ENCODE measurements at places on chromosomes 4 and X.

DNA sequence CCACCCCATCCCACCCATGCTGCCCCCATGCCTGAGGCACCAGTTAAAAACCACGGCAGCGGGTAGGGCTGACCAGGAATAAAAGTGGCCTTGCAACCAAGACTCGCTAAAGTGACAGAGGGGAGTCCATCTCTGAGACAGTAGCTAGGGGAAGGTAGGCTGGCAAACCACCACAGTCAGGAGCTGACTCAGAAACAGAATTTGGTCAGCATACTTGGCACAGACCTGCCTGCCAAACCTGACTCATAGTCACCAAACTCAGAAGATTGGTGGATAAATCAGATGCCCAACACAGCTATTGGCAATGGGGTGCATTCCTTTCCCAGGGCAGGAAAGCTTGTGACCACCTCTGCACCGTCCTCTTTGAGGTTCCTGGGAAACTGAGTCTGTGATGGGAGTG lies 193.8 kb downstream of the BCOR start:
- DNase-seq, result no peak

GRCh38 chr4:141389649-141390048 lies 169.0 kb downstream of the ZNF330 start:
- DNase-seq, result no peak

DNA sequence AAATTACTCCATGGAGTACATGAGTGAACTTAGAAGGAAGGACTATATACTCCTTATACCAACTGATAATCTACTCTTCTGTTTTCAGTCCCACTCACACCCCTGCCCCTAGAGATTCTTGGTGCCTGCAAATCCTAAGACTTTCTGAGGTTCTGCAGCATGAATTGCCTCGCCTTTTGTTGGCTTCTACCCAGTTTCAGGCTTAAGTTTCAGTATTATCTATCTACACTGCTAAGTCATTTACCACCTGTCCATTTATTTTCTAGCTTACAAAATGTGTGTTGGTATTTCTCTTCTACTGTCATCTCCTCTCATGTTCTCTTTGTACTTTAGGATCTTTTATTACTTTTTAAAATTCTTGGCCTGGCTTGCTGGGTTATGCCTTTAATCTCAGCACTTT lies 94.4 kb upstream of the AMOT start:
- DNase-seq, result no peak

- no peak for DNase-seq
These were observed 17.6 kb upstream of the WAS start for GRCh38 chrX:48665991-48666390.

DNA sequence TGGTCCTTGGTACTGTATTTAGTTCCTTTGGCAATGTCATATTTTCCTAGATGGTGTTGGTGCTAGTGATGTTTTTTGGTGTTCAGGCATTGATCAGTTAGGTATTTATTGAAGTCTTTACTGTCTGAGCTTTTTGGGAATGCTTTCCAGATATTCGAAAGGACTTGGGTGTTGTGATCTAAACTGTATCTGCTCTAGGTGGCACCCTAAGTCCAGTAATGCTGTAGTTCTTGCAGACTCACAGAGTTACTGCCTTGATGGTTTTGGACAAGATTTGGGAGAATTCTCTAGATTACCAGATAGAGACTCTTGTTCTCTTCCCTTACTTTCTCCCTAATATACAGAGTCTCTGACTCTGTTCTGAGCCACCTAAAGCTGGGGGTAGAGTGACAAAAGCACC lies 513.6 kb upstream of the PITX2 start:
- no peak for DNase-seq

DNA sequence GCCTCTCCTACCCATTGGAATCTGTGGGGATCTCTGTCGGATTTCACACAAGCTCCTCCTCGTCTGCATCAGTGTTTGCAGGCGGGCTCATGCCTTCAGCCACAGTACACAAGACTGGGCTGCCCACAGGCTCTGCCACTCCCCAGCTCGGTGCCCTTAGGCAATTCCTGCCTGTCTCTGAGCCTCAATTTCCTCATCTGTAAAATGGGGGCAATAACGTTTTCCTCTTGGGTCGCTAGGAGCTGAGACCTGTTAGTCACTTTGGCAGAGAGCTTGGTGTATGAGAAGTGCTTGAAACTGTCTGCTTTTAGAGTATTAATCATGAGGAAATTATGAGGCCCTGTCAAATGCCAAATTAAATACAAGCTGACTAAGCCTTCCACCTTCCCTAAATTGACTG lies 27.6 kb upstream of the MSX1 start:
- no peak for DNase-seq

DNA sequence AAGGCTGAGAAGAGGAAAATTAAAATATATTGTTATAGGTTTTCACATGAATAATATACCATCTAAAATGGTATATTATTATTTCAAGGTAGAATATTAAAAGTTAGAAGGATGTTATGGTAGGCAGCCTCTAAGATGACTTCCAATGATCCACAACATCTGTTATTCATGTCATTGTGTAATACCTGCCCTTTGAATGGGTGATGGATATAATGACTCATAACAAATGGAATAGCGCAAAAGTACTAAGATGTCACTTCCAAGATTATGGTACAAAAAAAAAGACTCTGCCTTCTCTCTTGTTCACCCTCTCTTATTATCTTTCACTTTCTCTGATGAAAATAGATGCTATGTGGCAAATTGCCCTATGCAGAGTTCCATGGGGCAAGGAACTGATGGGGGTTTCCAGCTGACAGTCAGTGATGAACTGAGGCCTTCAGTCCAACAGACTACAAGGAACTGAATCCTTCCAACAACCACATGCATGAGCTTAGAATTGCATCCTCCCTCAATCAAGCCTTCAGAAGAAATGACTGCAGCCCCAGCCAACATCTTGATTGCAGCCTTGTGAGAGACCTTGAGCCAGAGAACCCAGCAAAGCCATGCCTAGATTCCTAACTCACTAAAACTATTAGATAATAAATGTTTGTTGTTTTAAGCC lies 57.7 kb downstream of the HS6ST2 start:
- no peak for DNase-seq

- no peak for DNase-seq
These were observed 48.0 kb downstream of the ARAP2 start for GRCh38 chr4:36196145-36196913.

DNA sequence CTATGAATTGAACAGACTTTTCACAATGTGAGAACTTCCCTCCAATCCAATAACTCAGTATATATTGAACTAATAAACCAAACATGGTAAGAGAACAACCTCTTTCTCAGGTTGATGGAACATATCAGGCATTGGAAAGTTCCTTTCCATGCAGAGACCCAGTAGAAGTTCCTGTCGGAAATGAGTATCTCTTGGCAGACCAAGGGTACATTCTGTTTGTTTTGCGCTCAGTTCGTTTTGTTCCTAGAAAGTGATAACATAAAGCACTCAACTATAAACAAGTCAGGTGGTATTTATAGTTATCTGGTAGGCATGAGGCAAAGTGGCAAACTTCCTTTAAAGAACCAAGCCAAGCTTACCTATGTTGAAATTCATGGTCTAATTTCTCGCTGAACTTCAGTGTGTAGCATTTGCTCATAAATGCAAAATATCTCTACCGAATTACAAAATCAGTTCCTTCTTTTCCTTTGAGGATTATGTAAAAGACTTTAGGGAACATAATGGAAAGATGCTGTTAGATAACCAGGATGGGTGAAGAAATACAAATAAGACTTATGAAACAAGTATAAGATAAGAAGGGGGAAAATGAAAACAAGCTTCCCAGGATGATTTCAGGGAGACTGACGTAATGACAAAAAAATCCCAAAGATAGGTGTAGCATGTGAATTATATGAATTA lies 120.3 kb downstream of the ARHGAP24 start:
- no peak for DNase-seq

- no peak for DNase-seq
These were observed 78.3 kb downstream of the PDLIM5 start for GRCh38 chr4:94530073-94530472.

DNA sequence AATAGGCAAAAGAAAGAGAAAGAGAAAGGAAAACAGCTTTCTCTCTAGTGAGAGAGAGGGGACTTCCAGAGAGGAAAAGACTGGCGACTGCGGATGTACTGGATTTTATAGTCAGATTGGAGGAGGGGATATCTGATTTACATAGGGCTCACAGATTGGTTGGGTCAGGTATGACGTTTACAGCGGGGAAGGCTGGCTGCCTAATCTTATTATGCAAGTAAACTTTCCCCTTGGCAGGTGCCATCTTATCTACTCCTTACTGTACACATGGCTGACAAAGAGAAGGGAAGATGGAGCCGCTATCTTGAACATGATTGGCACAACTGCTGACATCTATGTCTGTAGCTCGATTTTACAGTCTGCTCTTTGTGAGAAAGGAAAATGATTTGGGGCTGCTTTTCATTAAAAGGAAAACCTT lies 25.4 kb downstream of the RBPJ start:
- no peak for DNase-seq

DNA sequence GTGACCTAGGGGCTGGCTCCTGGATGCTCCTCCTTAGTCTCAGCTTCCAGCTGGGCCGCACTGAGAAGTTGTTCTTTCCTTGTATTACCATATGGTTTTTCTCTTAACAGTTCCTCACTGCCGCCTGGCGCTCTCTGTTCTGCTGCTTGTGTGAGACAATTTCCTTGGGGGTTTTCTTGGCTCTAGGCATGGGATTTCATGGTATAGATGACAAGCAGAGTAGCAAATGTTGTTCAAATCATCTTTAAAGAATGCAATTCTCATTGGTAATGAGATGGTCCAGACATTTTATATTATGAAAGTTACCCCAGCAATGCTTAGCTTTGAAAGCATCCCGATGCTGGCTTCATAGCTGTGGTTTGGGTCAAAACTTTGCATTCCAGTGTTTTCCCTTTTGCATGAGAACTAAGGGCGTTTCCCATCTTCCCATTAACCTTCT lies 37.6 kb downstream of the SEPTIN11 start:
- DNase-seq, result no peak

- DNase-seq, result no peak
These were observed 8.6 kb upstream of the ARHGAP10 start for GRCh38 chr4:147723326-147723725.

GRCh38 chrX:95835223-95835622 lies 849.4 kb upstream of the DIAPH2 start:
- DNase-seq, result no peak

DNA sequence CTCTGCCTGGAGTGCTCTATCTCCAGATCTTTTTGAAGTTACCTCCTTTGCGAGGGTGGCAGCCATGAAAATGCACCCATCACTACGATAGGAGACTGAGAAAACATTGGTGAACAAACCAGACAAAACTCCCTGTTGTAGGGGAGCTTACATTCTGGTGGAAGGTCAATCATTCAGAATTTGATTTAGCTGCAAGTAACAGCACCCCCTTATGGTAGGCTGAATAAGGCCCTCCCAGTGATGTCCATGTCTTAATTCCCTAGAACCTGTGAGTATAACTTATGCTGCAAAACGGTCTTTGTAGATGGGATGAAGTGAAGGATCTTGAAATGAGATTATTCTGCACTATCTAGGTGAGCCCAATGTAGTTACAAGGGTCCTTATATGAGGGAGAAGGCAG lies 5.6 kb upstream of the TEC start:
- DNase-seq, result no peak

- no peak for DNase-seq
These were observed 193.4 kb downstream of the CLCN4 start for GRCh38 chrX:10350221-10350620.

- no peak for DNase-seq
These were observed 8.4 kb upstream of the AMOT start for GRCh38 chrX:112849016-112849415.

DNA sequence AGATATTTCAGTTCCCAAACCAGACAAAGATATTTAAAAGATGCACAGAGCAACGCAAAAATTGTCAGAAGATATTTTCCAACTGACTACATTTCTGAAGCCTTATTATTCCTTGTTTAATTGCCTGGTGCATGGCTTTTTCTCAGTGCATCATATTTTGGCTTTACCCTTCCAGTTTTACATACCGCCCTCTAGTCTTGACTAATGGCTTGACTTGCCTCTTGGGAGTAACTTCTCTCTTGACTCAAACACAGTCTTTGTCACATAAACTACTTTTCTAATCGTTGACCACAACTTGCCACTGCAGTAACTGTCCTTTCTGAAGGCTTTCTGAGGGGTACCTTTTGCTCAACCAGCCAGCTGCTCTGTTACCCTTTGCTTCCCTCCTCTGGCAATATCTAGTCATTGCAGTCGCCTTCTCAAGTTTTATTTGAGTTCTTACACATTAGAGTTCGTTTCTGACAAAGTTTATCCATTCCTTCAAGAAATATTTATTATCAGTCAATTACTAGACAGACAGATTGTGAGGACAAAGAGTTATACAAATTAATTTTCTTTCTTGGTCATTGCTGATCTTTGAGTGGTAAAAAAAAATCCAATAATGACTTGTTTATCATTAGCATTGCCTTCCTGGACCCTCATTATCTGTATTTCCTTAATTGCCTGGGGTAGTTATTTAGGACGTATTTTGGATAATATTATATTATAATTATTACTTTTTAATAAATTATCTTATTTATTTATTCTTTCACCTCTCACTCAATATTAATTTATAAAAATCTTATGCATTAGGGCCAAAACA lies 506.9 kb upstream of the PCDH10 start:
- no peak for DNase-seq

- no peak for DNase-seq
These were observed 1.9 kb downstream of the SPIN2B start for GRCh38 chrX:57119416-57119815.

DNA sequence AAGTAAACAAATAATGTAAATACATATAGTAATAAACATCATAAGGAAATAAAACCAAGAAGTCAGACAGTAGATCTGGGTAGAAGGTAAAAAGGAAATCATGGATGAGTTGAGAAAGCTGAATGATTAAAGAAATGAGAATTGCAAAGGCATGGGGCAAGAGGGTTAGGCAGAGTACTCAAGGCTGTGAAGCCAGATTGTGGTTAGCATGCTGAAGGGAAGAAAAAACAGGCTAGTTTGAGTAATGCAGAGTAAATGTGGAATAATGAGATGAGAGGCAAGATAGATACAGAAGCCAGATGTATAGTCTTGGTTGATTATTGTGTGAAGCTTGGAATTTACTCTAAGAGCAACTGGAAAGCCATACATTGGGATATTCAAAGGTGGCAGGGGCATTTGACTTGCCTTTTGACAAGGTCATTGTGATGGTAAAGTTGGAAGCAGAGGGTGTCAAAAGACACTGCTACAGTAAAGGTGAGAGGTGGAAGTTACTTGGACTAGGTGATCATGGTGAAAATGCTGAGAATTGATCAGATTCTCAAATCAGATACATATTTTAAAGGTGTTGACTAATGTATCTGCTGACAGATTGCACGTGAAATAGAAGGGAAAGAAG lies 307.0 kb downstream of the FSTL5 start:
- no peak for DNase-seq

DNA sequence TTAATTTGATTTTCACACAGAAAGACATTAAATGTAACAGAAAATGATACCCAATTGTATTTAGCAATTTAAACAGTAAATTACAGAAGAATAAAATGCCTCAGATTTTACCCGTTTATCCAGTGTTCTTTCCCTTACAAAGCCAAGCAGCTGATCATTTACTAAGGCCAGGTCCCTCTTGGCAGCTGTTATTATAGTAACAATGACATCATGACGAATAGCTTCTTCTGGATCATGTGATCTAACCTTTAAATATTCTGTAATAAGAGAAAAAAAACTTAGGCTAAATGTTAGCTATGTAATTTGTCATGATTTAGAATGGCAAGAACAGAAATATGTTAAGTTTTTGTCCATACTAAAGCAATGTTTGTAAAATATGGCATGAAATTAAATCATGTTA lies 69.4 kb downstream of the PDS5A start:
- no peak for DNase-seq

Measured in T-cell (primary cell).